Activated CD4-positive, alpha-beta T cell treated with anti-CD3 and anti-CD28 coated beads for 1 hour (primary cell): ENCODE measurements at places on chromosomes 12 and 14.

DNA sequence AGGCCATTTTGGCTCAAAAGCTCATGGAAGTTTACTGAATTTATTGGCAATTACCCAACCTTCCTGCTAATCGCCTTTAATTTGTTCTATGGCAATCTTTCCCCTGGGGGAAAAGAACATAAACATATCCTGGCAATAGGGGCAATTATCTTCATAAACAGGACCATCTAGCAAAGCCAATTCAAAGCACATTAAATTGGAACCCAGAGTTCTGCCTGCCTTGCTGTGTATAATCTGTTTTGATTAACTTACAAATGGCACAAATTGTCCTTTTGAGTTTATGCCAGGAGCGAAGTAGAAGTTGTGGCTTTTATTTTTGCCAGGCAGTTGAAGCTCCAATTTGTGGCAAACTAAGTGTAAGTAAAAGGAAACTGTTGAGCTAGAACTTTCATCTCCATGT lies 68.6 kb downstream of the C12orf50 start:
- no peak for DNase-seq

DNA sequence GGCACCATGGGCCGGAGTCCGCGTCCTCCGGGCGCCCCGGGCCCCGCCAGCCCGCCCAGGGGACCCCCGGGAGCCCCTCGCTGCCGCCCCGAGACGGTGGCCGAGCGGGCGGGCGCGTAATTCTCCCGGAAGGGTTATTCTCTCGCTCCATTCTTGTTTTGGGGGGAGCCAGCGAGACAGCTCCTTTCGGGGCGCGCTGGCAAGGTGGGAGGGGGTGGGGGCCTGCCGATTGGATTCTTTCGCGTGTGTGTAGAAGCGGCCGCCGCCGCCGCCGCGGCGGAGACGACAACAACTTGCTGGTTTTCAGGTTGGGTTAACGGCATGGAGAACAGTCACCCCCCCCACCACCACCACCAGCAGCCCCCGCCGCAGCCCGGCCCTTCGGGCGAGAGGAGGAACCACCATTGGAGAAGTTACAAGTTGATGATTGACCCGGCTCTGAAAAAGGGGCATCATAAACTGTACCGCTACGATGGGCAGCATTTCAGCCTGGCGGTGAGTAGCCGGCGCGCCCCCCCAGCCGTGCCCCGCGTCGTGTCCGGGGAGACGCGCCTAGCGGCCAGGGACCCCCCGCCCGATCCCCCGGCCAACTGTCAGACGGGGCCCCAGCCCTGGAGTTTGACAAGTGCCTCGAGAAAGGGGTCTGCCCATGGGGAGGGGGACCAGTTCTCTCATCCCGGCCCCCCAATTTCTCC lies 755 bp downstream of the SETD1B start:
- DNase-seq, result peak; percentile 47

DNA sequence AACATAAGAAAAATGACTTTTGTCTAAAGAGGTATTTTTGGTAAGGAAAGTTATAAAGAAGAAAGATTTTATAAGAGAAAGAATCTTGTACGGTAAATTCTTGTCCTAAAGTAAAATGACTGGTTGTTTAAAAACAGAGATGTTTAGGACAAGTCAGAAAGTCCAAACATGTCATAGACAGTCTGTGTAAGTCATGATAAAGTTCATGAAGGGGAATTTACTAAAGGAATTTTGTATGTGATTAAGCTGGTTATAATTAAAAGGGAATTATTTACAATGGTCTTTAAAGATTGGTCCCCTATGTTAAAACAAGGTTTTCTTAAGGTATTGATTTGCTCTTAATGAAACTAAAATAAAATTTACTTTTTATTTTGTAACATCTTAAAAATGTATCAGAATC lies 269.4 kb upstream of the CCDC196 start:
- no peak for DNase-seq

GRCh38 chr14:71403656-71404055 lies 496.4 kb downstream of the PCNX1 start:
- no peak for DNase-seq

DNA sequence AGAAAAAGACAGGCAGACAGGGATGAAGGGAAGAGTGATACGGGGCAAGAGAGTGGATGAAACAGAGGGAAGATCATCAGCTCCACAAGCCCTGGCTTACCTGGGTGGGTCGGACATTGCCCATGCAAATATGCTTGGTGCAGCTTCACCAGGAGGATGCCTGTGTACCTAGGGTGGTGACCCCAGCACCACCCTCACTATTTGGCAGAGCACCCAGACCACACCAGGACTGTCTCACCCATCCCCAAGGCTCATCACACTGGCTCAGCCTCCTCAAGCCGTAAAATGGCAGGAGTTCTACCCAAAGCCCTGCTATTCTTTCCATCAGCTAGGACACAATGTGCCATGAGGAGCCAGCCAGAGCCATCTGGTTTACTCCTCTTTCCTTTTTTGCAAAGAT lies 3.0 kb downstream of the GALNT8 start:
- DNase-seq, result no peak

- DNase-seq, result no peak
Observed at GRCh38 chr14:51867741-51868140, 7.3 kb downstream of the GNG2 start.

GRCh38 chr12:53299101-53299453 lies 418 bp upstream of the MYG1 start:
- DNase-seq, result no peak

DNA sequence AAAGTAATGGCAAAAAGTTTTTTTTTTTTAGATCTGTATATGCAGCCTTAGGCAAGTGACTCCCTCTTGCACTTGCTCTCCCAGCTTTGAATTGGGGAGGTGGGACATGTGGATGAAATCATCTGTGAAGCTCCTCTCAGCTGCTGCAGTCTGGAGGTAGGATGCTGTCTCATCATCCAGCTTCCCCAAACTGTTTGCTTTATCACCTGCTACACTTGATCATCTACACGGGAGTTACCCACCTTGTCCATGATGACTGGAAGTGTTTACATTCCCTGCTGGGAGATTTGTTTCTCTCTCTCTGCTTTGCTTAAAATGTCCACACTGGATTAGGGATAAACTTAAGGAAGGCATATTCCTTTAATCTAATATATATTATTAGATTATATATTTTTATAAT lies 8.5 kb upstream of the FGF23 start:
- no peak for DNase-seq

- no peak for DNase-seq
Observed at GRCh38 chr14:54893151-54893760, 9.4 kb downstream of the GCH1 start.

DNA sequence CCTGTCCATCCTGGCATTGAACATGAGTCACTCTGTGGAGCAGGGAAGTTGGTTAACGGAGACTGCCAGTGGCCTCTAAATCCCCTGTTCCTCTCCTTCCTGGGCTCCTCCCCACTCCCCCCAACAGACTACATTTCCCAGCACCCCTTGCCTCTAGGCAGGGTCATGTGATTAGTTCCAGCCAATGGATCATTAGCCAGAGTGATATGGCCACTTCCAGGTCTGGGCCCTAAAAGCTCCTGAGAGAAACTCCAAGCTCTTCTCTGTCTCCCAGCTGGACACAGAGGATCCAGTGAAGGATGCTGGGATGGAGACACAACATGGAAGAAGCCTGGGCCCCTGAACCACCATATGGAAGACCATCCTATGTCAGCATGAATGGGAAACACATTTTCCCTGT lies 54.4 kb upstream of the RFLNA start:
- DNase-seq, result no peak

DNA sequence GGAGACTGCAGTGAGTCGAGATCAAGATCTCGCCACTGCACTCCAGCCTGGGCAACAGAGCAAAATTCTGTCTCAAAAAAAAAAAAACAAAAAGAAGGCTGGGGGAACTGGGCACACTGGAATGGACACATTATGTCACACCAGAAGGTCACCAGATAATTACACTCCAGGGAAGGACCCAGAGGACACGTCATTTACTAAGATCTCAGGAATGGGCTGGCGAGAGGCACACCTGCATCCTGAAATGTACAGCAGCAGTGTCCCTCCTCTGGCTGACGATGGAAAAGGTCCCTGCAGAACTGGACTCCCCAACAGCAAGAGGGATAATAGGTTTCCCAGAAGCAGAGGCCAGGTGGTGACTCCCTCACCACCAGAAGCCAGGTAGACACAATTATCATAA lies 243.5 kb downstream of the BCL11B start:
- DNase-seq, result no peak
